ENCODE measurements at places on chromosomes 1 and 21. TPM values are rescaled to one million over a fixed set of nuclear protein-coding genes. Genes with fewer than 3 reads are reported as not detected.

The TRNAU1AP gene
- total RNA-seq, result 21.7 TPM

The GLUL gene
- 134 TPM for total RNA-seq

The ADAM15 gene
- 66.8 TPM for total RNA-seq

The DENND2C gene
- total RNA-seq, result 3.2 TPM

The FCGR2B gene
- total RNA-seq, result not detected

The CNIH3 gene
- total RNA-seq, result 7.7 TPM

The TNFRSF18 gene
- total RNA-seq, result 0.66 TPM

The L1TD1 gene
- 10.6 TPM for total RNA-seq

The MCOLN3 gene
- 0.75 TPM for total RNA-seq

DNA sequence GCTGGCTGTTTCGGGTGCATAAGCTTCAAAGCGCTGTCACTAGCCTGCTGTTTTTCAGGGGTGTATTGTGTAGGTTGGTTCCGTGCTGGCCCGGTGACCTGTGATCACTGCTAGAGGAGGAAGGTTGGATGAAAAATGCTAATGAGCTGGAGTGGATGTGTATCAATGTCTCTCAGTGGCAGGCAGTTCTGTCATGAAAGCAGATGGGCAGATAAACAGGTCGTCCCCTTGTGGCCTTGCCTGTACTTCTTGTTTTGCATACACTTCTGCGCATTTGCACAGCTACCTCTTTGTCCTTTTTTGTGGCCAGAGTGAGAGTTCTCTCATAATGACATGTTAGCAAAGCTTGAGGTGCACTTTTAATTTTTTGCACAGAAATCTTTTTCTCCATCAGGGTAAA lies 2.9 kb downstream of the SELENON start:
- no peak for DNase-seq

DNA sequence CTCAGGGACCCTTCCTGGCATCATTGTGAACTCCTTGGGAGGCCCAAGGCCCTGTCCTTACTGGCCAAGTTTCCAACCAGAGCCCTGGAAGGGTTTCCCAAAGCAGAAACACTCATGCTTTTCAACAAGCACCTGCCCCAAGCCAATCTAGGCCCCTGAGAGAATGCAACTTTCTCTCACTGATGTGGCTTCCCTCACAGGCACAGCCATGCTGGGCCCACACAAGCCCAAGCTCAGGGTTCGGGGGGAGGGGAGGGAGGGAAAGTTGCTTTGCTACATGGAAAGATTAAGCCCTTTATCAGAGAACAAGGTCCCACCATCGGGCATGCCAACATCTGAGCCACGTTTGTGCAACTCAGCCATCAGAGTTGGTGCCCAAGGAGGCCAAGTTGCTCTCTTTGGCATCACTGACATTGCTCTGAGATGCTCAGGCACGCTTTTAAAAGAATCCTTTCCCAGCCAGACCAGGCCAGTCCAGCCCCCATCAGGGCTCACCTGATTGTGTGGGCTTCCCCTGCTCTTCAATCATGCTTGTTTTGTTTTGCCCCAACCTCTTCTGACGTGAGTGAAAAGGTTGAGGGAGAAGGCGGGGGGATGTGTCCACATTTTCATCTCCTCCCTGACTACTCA lies 43.5 kb downstream of the RIMS3 start:
- DNase-seq, result no peak

- no peak for DNase-seq
Measured at GRCh38 chr1:110449661-110450651, 993 bp upstream of the PROK1 start.

- DNase-seq, result no peak
Measured at GRCh38 chr1:193685986-193686385, 499.6 kb upstream of the B3GALT2 start.

- no peak for DNase-seq
Measured at GRCh38 chr21:31383770-31384169, 39.7 kb upstream of the TIAM1 start.

DNA sequence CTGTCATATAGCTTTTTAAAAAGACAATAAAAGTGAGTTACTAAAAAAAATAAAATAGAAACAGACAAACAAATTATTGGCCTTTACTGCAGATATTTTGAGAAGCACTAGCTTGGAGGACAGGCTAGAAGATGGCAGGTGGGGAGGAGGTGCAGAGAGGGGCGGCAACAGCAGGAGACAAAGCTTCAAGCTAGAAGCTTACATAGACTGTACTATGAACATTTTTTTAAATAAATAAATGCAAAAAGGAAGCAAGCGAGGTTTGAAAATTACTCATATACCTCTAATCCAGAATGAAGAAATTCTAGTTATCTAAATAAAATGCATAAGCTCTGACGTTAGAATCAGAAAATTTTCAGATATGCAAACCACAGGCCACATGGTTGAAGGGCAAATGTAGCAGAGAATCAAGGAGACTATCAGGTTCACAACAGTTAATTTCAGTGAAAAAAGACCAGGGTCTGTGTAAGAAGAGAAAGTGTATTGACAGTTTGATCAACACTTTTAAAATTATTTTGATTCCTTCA lies 54.9 kb downstream of the NRIP1 start:
- peak; percentile 88 for DNase-seq

GRCh38 chr1:41158147-41158875 lies 83.8 kb downstream of the SCMH1 start:
- no peak for DNase-seq

- peak; percentile 6 for DNase-seq
Measured at GRCh38 chr1:63557365-63557987, 34.2 kb downstream of the EFCAB7 start.

- no peak for DNase-seq
Measured at GRCh38 chr1:23836037-23836436, 10.8 kb upstream of the HMGCL start.

DNA sequence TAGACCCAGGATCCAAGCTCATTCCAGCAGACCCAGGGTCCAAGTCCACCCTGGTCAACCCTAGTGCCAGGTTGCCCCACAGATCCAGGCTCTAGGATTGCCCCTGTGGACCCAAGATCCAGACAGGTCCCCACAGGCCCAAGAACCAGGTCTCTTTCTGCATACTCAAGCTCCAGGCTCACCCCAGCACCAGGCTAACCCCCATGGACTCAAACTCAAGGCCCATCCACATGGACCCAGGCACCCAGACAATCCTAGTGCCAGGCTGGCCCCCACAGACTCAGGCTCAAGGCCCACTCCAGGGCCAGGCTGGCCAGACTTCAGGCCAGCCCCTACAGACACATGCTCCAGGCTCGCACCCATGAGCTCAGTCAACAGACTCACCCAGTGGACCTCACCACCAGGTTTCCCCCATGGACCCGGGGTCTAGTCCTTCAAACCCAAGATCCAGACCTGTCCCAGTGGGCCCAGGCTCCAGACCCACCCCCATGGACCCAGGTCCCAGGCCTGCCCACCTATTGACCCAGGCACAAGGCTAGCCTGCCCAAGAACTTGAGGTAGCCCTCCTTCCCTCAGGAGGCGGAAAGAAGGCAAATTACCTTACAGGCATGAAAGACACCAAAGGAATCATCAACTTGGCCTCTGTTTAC lies 124.4 kb downstream of the SMYD3 start:
- DNase-seq, result no peak

DNA sequence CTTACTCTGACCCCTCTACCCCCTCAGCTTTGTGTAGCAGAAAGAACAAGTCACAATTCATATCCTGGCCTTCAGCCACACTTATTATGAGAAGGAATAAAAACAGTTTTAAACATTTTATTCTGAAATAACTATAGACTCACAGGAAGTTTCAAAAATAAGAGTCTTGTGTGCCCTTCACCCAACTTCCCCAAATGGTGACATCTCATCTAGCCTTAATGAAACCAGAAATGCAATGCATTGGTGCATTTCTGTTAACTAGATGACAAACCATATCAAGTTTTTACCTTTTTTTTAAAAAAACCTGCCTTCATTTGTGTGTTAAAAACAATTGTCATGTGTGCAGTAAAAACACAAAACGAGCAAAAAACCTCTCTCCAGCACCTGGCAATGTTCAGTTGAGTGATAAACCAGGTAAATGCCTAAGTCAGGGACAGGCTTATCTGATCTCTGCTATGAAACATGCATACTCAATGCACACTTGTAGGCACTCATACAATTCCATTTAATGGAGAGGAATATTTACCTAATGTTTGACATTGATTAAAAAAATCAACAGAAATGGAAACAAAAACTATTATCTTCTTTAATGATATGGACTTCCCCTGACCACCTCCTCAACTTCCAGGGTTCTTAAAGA lies 51.5 kb downstream of the SH3BGR start:
- DNase-seq, result no peak

DNA sequence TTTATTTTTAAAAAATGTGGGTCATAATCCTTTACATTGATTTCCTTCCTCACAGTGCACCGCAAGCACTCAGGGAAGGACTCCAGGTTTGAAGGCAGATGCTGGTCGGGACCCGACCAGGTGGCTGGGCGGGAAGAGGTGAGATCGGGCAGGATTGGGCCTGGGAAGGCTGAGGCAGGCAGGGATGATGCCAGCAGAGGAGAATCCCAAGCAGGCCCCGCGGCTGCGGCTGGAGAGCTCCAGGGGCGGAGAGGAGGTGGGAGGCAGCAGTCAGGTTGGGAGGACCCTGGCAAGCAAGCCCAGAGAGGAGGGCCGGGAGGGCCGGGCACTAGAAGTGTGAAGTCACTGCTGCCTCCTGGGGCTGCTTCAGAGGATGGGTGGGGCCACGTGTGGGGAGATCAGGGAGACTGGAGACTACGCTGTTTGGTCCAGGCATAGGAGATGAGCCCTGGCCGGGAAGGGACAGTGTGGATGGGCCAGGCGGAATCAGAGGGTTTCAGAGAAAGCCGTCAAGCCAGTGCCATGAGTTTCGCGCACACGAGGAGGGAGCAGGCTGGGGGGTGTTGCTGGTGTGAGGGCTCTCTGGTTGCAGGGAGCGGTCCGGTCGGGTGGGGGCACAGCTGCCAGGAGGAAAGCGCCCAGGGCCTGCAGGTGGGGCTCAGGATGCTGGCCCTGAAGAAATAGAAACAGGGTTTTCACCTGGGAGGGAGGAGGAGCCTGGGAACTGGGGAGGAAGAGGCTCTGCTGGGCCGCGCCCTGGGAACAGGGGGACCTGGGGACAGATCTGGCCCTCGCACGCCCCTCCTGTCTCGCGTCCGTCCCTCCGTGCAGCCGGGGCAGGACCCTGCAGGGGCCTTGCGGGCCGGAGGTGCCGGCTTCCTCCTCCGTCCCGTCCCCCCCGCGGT lies 888 bp upstream of the COL18A1 start:
- DNase-seq, result peak; percentile 76

DNA sequence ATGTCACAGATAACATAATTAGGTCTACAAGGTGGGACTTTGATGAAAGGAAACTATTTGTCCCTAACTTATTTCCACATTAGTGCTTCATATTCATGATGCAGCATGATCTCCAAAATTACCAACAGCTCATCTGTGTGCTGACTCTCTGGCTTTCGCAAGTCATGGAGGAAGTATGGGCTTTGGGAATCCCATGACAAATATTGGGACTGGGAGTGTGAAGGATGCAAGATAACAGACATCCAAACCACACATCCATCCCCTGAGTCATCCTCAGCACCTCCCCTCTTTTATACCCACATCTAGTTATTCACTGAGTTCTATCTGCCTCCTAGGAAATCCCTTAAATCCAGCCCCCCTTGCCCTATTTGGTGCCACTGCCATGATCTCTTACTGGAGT lies 102.8 kb upstream of the COL24A1 start:
- peak; percentile 62 for DNase-seq

- DNase-seq, result peak; percentile 26
Measured at GRCh38 chr1:202860744-202861419, 28.1 kb downstream of the RABIF start.

- no peak for DNase-seq
Measured at GRCh38 chr1:55703726-55704363, 488.7 kb upstream of the USP24 start.

- no peak for DNase-seq
Measured at GRCh38 chr1:210662291-210663050, 333.8 kb downstream of the HHAT start.

GRCh38 chr1:229893762-229894444 lies 173.1 kb upstream of the GALNT2 start:
- DNase-seq, result peak; percentile 14

DNA sequence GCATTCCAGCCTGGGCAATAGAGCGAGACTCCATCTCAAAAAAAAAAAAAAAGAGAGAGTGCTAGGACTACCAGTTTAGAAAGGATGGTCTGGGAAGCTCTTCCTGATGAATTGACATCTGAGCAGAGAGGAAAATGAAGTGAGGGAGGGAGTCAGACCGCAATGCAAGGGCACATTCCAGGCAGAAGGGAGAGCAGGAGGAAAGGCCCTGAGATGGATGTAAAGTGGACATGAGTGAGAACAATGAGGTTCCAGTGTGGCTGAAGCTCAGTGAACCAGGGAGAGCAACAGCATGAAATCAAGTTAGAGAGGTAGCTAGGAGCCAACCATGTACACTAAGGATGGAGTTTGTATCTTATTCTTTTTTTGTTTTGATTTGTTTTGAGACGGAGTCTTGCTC lies 55.9 kb upstream of the SPOCD1 start:
- DNase-seq, result no peak

GRCh38 chr1:172753964-172754363 lies 95.1 kb downstream of the FASLG start:
- no peak for DNase-seq

- DNase-seq, result peak; percentile 92
Measured at GRCh38 chr1:99465176-99465900, 180.6 kb upstream of the PALMD start.

GRCh38 chr21:33655588-33656221 lies 13.4 kb downstream of the ITSN1 start:
- peak; percentile 98 for DNase-seq

DNA sequence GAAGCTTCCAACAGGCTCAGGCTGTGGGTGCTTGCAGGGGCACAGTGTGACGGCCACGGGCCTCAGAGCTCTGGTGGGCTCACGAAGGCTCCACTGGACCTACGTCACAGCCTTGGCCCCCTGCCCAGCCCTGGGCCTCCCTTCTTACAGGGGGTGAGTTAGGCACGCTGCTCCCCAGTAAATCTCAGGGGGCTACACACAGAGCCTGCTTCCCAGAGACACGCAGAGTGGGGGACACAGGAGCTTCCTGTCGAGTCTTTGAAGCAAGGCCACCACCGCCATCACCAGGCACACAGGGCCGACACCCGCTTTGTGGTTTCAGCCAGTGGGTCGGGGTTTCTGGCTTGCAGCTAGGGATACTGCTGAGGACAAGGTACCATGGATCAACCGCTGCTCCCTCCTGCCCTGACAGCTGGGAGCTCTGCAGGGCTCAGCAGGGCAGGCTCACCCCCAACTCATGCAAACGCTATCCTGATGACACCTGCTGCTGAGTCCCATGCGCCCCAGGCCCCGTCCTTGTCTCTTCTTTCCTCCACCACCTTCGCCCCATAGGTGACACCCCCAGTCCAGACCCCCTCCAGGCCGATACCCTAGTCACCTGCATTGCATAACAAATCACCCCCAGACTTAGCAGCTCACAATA lies 5.5 kb upstream of the CFAP410 start:
- no peak for DNase-seq

DNA sequence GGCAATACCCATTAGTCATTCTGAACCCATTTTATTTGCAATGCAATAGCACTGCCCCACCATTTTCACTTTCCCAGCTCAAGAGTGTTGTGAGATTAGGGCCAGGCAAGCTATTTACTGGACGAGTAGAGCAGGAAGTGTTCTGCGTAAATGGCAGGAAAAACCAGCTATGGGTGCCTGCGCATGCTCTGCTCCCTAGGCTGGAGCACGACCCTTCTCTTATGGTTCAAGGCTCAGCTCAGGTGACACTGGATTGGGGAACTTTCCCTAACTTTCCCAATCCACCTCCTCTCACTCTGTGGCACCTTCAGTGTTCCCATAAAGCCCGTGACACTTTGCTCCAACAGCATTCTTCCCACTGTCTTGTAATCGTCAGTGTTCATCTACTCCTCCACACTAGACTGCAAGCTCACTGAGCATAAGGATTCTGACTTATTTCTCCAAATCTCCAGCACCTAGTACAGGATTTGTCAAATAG lies 3.6 kb upstream of the MAN1A2 start:
- no peak for DNase-seq

GRCh38 chr1:201149400-201149799 lies 4.9 kb downstream of the TMEM9 start:
- DNase-seq, result no peak
